ENCODE measurements at places on chromosomes 2 and 18.

- H3K4me3 ChIP-seq: no peak overlapping the region
- DNase-seq: no peak
- no peaks in the 10 kb centered on the region for H3K27me3 ChIP-seq
Observed at GRCh38 chr18:39491408-39491807, 1925.8 kb upstream of the CELF4 start.

DNA sequence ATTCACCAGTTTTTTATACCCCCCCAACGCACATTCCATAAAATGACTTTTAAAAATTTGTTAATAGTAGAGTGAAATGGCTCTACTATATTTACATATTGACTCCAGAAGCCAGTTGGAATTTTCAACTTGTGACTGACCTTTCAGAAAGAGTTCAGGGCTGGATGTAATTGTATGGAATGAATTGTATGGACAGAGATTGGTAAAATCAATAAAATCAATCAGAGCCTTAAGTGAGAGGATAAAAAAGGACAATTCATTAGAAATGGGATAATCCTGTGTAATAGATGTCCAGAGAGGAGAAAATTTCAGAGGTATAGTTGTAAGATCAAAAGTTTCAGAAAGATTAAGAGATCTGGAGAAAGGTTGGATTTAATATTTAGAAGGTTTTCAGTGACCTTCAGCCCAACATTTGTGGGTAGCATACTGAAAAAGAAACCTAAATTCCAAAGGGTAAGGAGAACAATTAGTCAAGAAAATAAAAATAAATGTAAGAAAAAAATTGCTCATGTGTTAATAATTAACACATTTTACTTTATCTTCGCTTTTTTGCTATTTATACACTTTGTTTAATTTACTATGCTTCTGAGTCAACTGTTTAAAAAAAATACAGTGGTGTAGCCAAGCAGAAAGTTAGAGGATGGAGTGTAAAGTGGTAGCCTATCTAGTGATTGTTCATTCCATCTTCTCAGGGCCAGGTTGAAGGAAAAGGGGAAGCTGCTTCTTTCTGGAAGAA is 385.4 kb upstream of the TMEFF2 start:
- H3K4me1 ChIP-seq: no peaks in the 10 kb centered on the region
- no peak for DNase-seq

DNA sequence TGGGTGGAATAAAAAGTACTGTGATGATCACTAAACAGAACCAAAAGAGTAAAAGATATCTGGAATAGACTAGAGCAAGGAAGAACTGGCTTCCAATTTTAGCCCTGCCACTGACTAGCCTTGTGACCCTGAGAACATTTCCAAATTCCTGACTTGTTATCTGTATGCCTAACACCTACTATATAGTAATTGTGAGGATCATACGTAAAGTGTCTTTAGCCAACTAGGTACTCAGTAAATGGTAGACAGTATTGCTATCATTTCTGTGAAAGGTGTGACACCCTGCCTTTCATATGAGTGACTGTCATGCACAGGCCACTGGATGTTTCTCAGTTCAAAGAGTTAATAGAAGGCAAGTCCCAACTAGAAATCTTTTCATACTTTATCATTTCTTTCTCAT is 29.8 kb downstream of the CYTIP start:
- H3K4me1 ChIP-seq: peaks cover 15% of the 10 kb centered on the region
- no peaks in the 10 kb centered on the region for H3K27me3 ChIP-seq
- no peaks in the 10 kb centered on the region for H3K36me3 ChIP-seq
- H3K4me3 ChIP-seq: no peak overlapping the region
- peak overlapping the region; percentile 68 for H3K27ac ChIP-seq

- no peak overlapping the region for H3K4me3 ChIP-seq
- no peaks in the 10 kb centered on the region for H3K4me1 ChIP-seq
- H3K27ac ChIP-seq: no peak overlapping the region
- no peaks in the 10 kb centered on the region for H3K27me3 ChIP-seq
Observed at GRCh38 chr2:32802877-32803276, 143.9 kb upstream of the LTBP1 start.

GRCh38 chr2:186569897-186570296 is 20.0 kb upstream of the ITGAV start:
- no peaks in the 10 kb centered on the region for H3K4me1 ChIP-seq
- H3K27me3 ChIP-seq: no peaks in the 10 kb centered on the region
- no peak for DNase-seq
